ENCODE measurements at places on chromosomes 6 and 20.
A peak's percentile ranks its signal among the peaks of the same experiment; 100 is the strongest.

- DNase-seq: no peak
These were observed 845 bp upstream of the MARCKS start for GRCh38 chr6:113856375-113856624.

- DNase-seq: no peak
These were observed 6.8 kb downstream of the SLC17A9 start for GRCh38 chr20:62959101-62959971.

DNA sequence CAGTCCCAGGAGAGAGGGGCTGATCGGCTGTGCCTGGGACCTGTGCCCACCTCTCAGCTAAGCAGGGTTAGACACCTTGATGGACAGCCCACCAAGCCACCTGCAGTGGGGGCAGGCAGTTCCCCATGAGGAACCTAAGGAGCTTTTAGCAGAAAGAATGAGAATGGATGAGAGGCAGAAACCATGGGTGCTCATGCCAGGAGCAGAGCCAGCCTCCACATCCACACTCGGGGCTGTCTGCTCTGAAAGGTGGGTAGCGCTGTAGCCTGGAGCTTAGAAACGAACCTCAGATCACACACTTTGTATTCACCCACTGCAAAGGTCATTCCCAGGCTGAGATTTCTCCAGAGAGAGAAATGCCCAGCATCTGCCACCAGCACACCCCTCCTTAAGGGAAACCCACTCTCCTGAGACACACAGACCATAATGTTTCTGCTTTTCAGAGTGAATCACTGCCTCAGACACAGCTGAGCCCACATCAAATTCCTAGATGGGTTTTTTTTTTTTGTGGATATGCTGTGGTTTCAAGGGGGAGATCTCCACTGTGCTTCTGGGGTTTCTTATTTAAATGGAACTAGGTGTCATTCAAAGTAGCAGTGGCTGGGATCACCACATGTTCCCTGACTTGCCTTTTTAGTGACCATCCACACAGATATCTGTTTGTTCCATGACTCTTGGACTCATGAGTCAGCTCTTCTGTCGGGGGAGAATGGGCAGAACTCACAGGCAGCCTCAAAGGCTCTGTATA, 218.9 kb downstream of the EYA2 start:
- DNase-seq: no peak

- DNase-seq: no peak
These were observed 344.9 kb downstream of the SMOC2 start for GRCh38 chr6:168785720-168786511.

DNA sequence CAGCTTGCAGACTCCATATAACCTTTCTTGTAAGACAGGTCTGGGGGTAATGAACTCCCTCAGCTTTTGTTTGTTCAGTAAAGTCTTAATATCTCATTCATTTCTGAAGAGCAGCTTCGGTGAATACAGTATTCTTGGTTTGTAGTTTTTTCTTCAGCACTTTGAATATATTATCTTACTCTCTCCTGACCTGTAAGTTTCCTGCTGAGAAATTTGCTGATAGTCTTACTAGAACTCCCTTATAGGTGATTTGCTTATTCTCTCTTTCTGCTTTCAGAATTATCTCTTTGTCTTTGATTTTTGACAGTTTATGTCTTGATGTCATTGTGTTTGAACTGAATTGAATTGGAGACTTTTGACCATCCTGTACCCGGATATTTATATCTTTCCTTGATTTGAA, 35.3 kb upstream of the SLC22A3 start:
- no peak for DNase-seq

GRCh38 chr6:30450909-30451841, 38.1 kb upstream of the HLA-E start:
- DNase-seq: no peak

DNA sequence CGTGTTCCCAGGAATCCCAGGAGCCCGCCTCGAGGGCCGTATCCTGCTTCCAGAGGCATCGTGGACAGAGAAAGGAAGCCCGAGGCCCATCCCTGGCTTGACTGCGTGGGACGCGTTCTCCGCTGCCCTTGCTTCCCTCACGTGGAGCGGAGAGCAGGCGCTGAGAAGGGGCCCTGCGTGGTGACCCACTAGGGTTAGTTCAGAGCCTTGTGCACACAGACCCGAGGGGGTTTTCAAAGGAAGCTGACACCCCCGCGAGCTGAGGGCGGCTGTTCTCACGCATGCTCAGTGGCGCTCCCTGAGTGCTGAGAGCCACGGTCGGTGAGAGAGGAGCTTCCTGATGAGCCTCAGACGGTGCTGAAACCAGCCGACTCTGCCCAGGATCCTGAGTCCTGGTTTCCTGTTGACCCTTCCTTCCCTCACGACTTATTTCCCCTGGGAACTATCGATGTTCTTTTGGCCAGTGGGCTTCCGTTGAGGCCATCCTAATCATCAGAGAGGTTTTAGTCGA, 28.9 kb upstream of the CCR6 start:
- DNase-seq: no peak

- no peak for DNase-seq
These were observed 49.3 kb downstream of the PHIP start for GRCh38 chr6:79028641-79029314.

GRCh38 chr20:61633004-61633403, 380.9 kb downstream of the CDH4 start:
- DNase-seq: no peak

GRCh38 chr6:55980627-55981211, 105.3 kb upstream of the BMP5 start:
- DNase-seq: no peak

DNA sequence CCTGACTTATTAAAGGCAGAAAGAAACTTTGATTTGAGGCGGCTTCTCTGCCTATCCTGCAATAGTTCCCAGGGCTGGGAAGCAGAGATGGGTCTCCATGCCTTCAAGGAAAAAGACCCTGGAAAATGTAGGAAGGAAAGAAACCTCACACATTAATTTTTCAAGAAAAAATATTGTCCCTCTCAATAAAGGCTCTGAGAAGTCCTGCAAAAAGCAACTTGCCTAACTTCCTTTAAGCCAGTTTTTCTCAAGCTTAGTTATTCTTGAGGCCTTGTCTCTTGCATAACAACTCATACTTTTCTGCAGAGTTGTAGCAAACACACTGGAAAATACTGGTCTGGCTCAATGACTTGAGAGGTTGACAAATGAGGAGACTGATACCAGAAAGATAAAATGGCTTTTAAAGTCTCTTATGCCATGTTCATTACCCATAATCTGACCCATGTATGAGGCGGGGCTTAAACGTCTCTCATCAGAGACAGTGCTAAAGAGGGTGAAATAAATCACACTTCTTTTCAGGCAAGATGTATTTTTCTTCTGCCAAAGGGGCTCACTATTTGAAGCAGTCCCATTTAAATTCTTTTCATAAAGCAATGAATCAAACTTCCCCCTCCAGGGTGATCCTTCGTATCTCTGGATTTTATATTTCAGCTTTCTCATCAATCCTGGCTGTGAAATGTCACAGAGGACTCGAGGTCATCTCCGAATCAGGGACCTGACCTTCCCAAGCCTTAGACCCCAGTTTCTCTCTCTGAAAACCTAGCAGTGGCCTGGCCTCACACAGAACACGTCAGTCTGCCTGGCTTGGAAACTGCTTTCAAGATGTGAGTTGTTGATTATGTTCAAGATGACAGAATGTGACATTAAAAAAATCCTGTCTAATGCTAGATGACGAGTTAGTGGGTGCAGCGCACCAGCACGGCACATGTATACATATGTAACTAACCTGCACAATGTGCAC, 82.3 kb upstream of the KCNG1 start:
- no peak for DNase-seq

DNA sequence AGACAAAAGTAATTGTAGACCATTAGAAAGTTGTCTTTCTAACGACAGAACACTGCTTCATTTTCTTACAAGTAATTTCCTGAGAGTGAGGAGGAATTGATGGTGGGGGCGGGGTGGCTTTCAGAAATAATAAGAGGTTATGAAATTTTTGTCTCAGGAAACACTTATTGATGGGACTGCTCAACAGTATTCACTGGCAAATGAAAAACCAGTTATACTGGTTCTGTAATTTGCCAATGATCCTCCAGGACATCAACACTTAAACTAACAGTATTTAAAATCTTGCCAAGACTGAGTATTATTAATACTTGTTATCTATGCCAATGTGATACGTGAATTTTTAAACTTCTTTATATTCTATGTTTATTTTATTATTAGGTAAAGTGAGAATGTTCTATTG, 41.8 kb upstream of the FUT9 start:
- no peak for DNase-seq

GRCh38 chr20:64223526-64224067, 32.0 kb upstream of the PCMTD2 start:
- no peak for DNase-seq

GRCh38 chr20:9615766-9616454, 101.5 kb downstream of the LAMP5 start:
- no peak for DNase-seq

- DNase-seq: no peak
These were observed 387.3 kb upstream of the EPHA7 start for GRCh38 chr6:93806409-93807270.

GRCh38 chr6:23350752-23351453, 775.1 kb upstream of the NRSN1 start:
- no peak for DNase-seq

- no peak for DNase-seq
These were observed 49.2 kb downstream of the FYN start for GRCh38 chr6:111823831-111824607.

- no peak for DNase-seq
These were observed 8.6 kb upstream of the SIRPB2 start for GRCh38 chr20:1499528-1500420.

- DNase-seq: no peak
These were observed 121.9 kb upstream of the ZFP64 start for GRCh38 chr20:52313341-52313963.

DNA sequence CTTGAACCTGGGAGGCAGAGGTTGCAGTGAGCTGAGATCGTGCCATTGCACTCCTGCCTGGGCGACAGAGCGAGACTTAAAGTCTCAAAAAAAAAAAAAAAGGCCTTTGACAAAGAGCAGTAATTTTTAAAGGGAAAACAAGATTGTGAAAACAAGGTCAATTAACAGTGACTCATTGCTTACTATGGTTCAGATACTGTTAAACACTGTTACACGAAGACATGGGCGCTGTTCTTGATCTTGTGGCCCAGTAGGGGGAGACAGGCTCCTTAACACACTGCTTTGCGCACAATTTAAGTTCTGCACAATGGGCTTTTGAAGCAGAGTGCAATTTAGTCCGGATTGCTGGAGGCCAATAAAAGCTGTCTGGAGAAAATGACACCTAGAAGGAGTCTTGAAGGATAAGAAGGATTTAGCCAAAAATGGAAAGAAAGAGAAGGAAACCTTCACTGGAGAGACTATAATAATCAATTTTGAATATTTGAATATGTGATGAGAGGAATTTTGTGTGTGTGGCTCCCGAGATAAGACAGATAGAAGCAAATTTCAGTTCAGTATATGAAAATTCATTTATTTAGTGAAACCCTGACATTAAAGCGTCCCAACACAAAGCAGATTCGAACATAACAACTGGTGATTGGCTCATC, 6.0 kb upstream of the LATS1 start:
- peak; percentile 10 for DNase-seq

DNA sequence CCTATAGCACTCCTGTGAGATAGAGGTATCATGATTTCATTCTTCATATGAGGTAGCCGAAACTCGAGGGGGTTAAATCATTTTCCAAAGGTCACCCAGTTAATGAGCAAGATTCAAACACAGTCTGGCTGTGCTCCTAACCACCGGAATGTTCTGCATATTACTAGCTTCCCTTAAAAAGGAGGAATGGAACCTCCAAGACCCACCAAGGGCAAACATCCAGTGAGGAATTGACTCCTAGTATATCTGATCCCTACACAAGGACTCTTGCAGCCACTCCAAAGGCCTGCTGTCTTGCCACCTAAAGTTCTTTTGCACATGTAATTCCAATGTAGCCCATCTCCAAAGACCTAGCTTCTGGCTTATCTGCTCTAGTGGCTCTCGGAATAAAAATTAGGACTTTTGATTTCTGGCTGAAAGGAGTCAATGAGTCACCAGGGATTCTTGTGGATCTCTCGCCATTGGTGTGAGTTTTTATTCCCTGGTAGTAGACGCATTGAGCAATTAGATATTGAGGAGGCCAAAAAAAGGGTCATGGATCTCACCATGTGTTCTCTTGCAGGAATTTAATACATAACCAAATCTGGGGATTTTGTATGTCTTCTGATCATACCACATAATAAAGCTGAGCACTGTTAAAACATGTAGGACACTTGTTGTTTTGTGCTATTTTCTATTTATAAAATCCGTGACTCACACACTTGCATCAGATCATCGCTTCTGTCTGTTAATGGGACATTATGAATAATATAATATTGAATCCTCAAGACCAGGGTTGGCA, 9.1 kb downstream of the BCAS1 start:
- no peak for DNase-seq

DNA sequence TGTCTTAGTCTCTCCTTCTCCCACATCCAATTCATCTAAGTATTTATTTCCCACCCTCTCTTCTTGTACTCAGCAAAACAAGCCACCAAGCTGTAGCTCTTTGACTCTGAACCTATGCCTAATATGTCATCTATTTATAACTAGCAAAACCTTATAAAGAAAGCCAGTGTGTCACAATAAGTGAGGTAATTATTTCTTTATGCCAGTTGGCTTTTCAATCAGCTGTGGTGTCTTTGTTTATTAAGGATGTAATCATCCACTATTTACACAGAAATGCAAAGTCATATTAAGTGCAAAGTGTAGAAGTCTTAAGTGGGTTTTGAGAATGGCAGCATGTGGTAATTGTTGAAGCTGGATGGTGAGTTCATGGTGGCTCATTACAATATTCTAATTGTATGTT, 215.2 kb upstream of the HTR1E start:
- DNase-seq: no peak

- no peak for DNase-seq
These were observed 108.7 kb downstream of the MYB start for GRCh38 chr6:135289816-135290215.

DNA sequence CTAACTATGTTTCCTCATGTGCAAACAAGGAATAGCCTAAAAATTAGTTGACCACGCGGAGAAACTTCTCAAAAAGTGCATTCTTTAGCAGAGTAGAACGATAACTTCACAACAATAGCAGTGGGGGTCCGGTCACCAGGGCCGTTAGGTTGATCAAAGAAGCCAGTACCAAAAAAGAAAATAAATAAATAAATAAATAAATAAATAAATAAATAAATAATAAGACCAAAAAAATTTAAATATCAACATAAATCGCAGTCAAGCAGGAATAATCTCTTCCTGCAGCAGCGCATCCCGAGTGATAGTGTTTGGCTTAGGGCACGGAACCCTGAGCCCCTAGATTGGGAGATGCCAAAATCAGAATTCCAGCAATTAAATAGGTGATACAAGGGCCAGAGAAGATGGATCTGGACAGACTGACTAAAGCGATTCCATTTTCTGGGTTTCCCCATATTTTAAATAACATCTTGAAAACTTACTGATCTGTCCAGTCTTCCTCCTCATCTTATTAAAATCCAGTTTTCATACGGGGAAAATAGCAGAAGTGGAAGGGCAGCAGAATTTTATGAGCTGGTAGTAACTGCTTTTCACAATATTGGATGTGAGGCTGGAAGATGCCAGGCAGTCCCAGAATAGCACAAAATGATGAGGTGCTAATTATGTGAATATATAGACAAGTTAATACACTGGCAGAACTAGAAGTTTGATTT, 4.4 kb upstream of the OLIG3 start:
- DNase-seq: no peak

- no peak for DNase-seq
These were observed 73.5 kb downstream of the EYS start for GRCh38 chr6:65633501-65633900.

GRCh38 chr20:45115829-45116228, 855 bp upstream of the WFDC5 start:
- DNase-seq: no peak

- DNase-seq: no peak
These were observed 41.5 kb downstream of the MAN1A1 start for GRCh38 chr6:119308048-119308570.

- no peak for DNase-seq
These were observed at the start of gene SALL4 for GRCh38 chr20:51802170-51802751. SALL4 (minus strand) TSS chr20:51802521; CDS start chr20:51802408, 113 bp downstream.

All from amygdala (tissue), 56 donors.